Nephron progenitor cell (in vitro differentiated cells): ENCODE measurements at places on chromosomes 16 and 17.

- DNase-seq: no peak
Observed at GRCh38 chr16:80105160-80105559, 435.6 kb upstream of the DYNLRB2 start.

DNA sequence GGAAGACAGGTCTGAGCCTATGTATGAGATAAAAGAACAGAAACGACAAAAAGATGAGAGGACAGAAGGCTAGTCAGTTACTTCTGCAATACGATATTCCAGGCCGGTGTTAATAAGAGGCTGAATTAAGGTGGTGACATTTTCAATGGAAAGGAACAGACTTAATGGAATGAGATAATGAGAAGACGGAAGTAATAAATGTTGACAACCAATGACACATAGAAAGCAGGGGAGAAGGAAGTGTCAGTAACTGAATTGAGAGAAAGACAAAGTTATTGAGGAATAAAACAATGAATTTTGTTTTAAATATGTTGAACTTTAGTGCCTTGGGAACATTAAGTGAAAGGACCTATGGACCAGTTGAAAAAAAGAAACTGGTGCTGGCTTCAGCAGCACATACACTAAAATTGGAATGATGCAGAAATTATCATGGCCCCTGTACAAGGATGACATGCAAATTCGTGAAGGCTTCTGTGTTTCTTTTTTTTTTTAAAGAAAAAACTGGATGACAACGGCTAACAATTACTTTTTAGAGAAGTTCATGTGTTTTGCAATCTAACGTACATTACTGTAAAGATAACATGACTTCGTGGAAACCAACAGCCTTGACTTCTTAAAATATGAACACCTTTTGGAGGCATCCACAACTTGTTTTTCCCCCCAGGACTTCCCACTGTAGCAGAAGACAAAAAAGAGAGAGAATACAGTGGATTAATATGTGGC is 18.5 kb upstream of the CPD start:
- DNase-seq: no peak

DNA sequence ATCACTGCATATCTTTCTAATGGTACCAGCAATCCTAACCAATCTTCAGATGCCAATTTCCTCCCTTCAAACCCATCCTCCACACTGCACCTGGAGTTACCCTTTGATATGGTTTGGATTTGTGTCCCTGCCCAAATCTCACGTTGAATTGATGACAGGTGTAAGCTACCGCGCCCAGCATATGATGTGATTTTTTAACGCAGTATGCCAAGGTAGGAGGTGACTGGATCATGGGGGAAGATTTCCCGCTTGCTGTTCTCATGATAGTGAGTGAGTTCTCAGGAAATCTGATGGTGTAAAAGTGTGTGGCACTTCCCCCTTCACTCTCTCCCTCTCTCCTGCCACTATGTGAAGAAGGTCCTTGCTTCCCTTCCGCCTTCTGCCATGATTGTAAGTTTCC is 57.0 kb downstream of the TOX3 start:
- DNase-seq: no peak

DNA sequence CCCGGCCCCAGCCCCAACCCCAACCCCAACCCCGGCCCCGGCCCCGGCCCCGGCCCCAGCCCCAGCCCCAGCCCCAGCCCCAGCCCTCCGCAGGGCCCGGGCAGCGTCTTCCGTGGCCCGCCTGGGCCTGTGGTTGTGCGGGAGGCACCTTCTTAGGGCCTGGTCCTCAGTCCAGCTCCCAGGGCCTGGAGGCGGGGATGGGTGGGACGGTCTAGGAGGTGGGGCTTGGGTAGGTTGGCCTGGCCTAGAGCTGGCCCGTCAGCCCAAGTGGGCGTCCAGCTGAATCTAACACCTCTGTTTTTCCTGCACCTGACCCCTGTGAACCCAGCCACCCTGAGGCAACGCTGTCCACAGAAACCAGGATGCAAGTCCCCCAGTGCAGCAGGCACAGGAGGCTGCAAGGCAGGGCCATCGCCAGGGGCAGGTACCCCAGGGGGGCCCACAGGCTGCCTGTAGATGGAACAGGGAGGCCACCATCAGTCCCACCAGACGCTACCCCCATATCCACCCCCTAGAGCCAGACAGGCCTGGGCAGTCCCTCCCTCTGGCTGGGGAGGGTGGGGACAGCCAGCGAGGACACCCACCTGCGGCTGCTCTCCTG is 8.8 kb downstream of the MSLN start:
- no peak for DNase-seq

DNA sequence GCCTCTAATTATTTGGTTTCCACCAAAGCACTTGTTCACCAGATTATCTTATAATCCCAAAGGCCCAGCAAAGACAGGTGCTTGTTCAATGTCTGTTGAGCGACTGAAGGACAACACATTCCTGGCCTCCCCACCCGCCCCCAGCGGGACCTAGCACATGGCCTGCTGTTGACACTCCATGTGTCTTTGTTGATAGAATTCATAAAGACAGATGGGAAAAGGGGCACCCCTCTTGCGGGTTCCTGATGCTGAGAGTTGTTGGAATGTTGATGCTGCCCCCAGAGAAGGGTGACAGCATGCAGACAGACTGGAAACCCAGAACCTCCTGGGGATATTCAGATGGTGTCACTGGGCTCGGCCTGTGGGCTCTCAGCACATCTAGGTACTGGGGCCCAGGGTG is 36.9 kb downstream of the SNX20 start:
- DNase-seq: no peak
